ENCODE measurements at places on chromosomes 6 and 20. TPM values are rescaled to one million over a fixed set of nuclear protein-coding genes. Genes with fewer than 3 reads are reported as not detected.

Gene HECA
- total RNA-seq: 36.3 TPM

Gene VWA7
- 0.36 TPM for total RNA-seq

Gene PNPLA1
- not detected for total RNA-seq

Gene PNLDC1
- total RNA-seq: not detected

Gene RIPOR2
- total RNA-seq: 1.4 TPM

All from fibroblast of the aortic adventitia (primary cell).